ENCODE measurements at places on chromosomes 11 and 22. TPM values are rescaled to one million over a fixed set of nuclear protein-coding genes. Genes with fewer than 3 reads are reported as not detected.

DNA sequence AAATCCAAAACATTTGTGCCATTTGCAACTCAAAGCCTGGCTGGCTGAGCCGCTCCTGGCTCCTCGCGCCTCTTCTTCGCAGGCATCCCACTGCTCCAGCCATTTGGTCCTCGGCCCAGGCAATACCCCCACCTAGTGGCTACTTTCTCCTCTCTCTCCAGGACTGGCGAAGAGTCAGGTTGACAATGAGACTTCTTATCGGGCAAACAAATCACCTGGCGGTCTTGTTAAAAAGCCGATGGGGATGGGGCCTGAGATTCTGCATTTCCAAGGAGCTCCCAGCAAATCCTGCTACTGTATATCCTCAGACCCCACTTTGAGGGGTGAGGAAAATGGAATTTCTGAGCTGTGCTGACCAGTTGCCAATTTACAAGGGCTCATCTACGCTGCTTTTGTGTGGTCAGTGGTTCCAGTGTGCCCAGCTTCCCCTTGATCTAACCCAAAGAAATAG is 89.0 kb downstream of the ISX start:
- no peak overlapping the region for H3K4me3 ChIP-seq
- no peak overlapping the region for H3K27ac ChIP-seq
- peaks cover 3% of the 10 kb centered on the region for H3K27me3 ChIP-seq

DNA sequence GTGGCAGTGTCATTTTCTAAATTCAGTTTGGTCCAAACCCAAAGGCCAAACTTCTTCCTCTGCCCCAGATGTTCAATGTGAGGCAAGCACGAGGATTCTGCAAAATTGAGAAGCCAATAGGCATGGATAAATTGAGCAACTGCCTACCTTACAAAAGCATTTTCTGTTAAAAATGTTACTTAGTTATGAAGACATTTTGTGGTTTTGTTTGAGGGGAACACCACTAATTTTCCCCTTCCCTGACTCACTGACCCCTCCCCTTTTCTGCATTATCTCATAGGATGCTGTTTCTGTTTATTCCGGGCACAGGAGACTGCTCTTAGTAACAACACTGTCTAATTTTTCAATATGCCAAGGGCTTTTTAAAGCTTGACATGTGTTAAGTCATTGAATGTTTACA is 462.8 kb downstream of the INSC start:
- peaks cover 2% of the 10 kb centered on the region for H3K27me3 ChIP-seq
- no peaks in the 10 kb centered on the region for H3K36me3 ChIP-seq
- no peak for DNase-seq
- no peak overlapping the region for H3K27ac ChIP-seq

GRCh38 chr22:50119169-50119767 is 29.5 kb downstream of the MOV10L1 start:
- no peaks in the 10 kb centered on the region for H3K4me1 ChIP-seq
- H3K4me3 ChIP-seq = no peak overlapping the region
- H3K36me3 ChIP-seq = no peaks in the 10 kb centered on the region
- H3K27ac ChIP-seq = no peak overlapping the region

- peaks cover 9% of the 10 kb centered on the region for H3K36me3 ChIP-seq
- peak; percentile 66 for DNase-seq
- H3K4me3 ChIP-seq = peak overlapping the region; percentile 95
- H3K4me1 ChIP-seq = peaks cover 40% of the 10 kb centered on the region
- H3K27ac ChIP-seq = peak overlapping the region; percentile 60
Measured at GRCh38 chr11:10305262-10305963, 540 bp downstream of the ADM start.

GRCh38 chr11:26105762-26106423 is 226.0 kb upstream of the ANO3 start:
- no peaks in the 10 kb centered on the region for H3K27me3 ChIP-seq
- no peak overlapping the region for H3K4me3 ChIP-seq
- H3K27ac ChIP-seq = no peak overlapping the region
- DNase-seq = no peak
- H3K4me1 ChIP-seq = no peaks in the 10 kb centered on the region

DNA sequence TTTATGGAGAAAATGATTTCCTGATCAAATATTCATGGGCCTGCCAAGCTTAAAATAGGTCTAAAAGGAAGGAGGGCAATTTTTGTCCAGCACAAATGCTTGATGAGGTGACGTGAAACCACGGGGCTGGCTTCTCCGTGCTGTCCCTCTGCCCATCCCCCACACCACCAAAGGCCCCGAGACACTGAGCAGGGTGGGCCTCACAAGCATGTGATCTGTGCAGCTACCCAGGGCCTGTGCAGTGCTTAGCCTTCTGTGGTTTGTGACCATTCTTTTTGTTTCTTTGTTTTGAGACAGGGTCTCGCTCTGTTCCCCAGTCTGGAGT is 94.8 kb upstream of the RTL6 start:
- peaks cover 33% of the 10 kb centered on the region for H3K27me3 ChIP-seq
- no peaks in the 10 kb centered on the region for H3K36me3 ChIP-seq
- no peak overlapping the region for H3K4me3 ChIP-seq
- H3K4me1 ChIP-seq = peaks cover 9% of the 10 kb centered on the region

GRCh38 chr11:120714438-120714837 is 202.9 kb downstream of the GRIK4 start:
- H3K27me3 ChIP-seq = peaks cover 7% of the 10 kb centered on the region
- no peak overlapping the region for H3K4me3 ChIP-seq

- peaks cover 2% of the 10 kb centered on the region for H3K27me3 ChIP-seq
- no peaks in the 10 kb centered on the region for H3K36me3 ChIP-seq
- H3K4me3 ChIP-seq = no peak overlapping the region
- no peak for DNase-seq
- no peaks in the 10 kb centered on the region for H3K4me1 ChIP-seq
Measured at GRCh38 chr11:1556278-1556902, 15.7 kb downstream of the DUSP8 start.

DNA sequence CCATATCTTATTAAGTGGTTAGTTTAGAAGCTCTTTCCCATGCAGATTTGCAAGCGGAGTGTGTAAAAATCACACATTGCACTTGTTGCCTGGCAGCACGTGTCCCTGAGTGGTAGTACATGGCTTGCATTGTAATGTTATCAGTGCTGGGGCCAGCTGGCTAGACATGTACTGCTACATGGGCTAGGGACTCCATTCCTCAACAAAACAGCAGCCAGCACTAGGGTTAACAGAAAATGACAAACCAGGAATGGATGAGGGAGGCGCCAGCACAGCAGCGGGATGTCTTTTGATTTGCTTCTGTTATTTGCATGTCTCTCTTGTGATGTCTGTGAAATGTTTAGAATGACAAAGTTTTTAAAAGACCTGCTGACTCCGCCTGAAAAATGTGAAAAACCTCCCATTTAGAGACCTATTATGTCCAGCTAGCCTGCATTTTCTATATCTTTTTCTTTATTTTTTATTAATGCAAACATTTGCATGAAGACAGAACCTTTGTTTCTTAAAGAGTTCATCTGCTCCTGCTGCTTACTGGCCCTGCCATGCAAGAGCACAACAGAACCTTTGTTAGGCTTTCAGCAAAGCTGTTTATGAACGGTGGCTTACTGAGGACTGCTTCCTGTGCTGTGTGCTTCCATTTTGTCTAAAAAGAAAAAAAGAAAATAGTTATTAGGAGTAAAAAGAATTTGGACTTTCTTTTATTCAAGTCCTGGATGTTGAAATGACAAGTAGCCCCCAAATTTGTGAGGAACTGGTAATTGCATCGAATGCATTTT is 40.7 kb downstream of the CSTPP1 start:
- no peaks in the 10 kb centered on the region for H3K27me3 ChIP-seq
- no peak overlapping the region for H3K27ac ChIP-seq
- peaks cover 6% of the 10 kb centered on the region for H3K4me1 ChIP-seq
- H3K36me3 ChIP-seq = no peaks in the 10 kb centered on the region

Gene ARHGAP32
- total RNA-seq = 2.5 TPM

Gene TRPM5
- not detected for total RNA-seq

Gene CYTH4
- 157 TPM for total RNA-seq

Gene TMEM132A
- 1.3 TPM for total RNA-seq

Gene ELFN2
- total RNA-seq = 0.47 TPM
